Endothelial cell (in vitro differentiated cells): ENCODE measurements at places on chromosomes 5 and 9.
A peak's percentile ranks its signal among the peaks of the same experiment; 100 is the strongest.

GRCh38 chr9:134444038-134444315, 117.7 kb downstream of the RXRA start:
- no peak for DNase-seq

DNA sequence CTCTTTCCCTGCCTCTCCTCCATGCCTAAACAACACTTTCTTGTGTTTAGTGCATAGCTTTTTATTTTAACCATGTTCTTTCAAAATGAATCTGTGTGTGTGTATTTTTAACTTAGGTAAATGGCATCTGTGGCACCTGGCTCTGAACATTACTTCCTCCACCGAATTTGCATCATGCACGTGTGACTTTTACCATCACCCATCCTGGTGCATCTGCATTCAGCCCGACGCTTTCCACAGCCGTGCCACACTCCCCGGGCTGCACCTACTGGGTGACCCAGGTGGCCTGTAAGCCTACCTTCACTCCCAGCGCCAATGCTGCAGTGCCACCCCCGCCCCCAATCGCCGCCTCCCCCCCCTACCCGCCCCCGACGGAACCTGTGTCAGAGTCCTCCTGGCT, 12.7 kb upstream of the FCN1 start:
- no peak for DNase-seq

DNA sequence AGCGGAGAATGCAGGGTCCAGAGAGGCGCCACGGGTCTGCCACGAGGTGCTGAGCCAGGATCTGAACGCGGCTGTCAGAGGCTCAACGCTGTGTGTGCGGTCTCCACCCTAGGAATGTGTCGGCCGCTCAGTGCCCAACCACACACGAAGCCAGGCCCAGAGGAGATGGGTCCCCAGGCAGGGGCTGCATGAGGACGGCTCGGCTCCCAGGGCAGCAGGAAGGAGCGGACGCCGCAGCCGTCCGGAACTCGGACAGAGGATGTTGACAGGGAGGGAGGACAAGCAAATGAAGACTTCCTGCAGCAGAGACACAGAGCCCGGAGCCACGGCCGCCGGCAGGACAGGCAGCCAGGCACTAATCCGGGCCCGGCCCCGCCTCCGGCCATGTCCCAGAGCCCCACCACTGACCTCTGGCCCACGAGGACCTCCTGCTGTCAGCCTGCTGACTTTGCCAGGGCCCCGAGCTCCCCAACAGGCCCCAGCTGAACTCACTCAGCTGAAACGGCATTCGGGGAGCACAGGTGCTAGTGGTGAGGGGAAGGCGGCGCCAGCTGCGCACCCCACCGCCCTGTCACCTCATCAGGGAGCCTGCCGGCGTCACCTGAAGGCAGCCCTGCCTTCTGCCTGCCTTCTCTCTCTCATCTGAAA, 12.7 kb downstream of the VAV2 start:
- peak; percentile 60 for DNase-seq

DNA sequence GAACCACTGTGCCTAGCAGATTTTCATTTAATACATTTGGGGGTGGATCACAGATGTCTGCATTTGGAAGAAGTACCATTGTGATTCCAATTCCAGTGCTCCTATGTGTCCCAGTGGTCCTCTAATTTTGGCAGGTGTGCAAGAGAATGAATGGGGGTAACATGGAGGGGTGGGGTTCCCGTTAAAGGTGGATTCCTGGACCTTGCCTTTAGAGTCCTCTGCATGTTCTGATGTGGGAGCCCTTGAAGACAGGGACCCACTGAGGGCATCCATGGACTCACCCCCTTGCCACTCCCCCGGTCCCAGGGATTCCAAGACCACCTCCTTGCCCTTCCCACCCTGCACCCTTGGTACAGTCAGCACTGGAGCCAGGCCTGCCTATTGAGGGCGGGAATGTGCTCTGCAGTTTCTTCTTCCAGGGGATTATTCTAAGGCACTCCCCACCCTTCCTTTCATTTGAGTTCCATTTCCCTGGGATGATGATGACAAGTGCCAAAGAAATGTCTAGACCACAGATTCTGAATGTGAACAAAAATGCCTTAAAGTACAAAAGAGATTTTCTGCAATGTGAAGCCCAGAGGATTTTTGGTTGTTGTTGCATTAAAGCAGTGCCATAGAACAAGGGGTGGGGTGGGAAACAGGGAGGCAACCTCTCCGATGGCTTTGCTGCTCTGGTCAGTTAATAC, 119.4 kb upstream of the PTCH1 start:
- no peak for DNase-seq

DNA sequence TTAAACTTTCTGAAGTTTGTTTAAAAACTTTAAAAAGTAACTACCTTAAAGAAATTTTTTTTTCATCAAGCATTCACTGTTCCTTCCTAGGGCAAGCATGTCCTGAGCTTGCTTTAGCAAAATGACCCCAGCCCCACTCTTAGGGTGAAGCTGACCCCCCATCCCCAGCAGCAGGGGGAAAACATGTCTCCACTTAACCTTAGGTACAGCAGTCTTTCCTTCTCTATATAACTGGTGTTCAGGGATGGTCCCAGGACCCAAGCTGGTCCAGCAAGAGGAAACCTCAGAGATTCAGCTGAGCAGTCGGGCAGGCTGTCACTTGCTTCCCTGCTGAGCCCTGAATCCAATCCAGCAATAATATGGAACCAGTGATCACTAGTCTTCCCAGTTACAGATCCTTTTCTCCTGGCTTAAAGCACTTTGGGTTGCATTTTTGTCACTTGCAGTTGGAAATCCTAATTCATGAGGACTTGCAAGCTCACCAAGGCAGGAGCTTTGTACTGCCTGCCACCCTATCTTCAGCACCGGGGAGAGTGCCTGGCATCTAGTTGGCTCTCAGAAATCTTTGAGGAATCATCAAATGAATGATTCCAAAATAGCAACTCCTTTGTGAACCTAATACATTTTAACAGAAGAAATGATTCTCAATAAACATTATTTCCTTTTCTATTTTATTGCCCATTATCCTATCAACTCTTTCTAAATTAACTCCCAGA, 91.2 kb downstream of the FSTL4 start:
- DNase-seq, result no peak

DNA sequence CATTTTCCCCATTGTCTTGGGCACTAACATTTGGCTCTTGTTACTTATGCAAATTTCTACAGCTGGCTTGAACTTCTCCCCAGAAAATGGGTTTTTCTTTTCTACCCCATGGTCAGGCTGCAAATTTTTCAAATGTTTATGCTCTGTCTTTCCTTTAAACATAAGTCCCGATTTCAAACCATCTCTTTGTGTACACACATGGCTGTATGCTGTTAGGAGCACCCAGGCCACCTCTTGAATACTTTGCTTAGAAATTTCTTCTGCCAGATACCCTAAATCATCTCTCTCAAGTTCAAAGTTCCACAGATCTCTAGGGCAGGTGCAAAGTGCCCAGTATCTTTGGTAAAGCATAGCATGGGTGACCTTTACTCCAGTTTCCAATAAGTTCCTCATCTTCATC, 45.6 kb downstream of the NLN start:
- no peak for DNase-seq

- peak; percentile 54 for DNase-seq
These were observed at the start of gene ENTPD8 for GRCh38 chr9:137441289-137441934. Gene ENTPD8, minus strand, starts transcription at chr9:137441357. Its CDS starts 3,072 bp downstream, at chr9:137438285.

- no peak for DNase-seq
These were observed 277.4 kb downstream of the TLE1 start for GRCh38 chr9:81411961-81412360.

GRCh38 chr5:56289602-56289987, 56.5 kb upstream of the ANKRD55 start:
- no peak for DNase-seq

DNA sequence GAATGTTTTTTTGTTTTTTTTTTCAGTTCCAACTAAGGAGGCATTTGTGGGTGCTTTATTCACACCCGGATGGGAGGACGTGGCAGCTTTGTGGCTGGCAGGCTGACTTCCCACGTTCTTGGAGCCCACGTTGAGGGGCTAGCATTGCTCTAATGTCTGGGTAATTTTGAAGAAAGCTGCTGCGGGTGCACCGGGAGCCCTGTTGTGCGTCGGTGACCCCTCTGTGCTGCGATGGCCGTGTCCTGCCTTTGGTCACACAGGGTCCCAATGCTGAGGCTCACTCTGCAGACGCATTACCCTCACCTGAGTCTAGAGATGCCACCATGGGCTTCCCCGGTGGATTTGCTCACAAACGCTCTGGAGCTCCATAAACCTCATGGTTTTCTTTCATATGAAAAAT, 34.2 kb downstream of the NDUFS6 start:
- no peak for DNase-seq

DNA sequence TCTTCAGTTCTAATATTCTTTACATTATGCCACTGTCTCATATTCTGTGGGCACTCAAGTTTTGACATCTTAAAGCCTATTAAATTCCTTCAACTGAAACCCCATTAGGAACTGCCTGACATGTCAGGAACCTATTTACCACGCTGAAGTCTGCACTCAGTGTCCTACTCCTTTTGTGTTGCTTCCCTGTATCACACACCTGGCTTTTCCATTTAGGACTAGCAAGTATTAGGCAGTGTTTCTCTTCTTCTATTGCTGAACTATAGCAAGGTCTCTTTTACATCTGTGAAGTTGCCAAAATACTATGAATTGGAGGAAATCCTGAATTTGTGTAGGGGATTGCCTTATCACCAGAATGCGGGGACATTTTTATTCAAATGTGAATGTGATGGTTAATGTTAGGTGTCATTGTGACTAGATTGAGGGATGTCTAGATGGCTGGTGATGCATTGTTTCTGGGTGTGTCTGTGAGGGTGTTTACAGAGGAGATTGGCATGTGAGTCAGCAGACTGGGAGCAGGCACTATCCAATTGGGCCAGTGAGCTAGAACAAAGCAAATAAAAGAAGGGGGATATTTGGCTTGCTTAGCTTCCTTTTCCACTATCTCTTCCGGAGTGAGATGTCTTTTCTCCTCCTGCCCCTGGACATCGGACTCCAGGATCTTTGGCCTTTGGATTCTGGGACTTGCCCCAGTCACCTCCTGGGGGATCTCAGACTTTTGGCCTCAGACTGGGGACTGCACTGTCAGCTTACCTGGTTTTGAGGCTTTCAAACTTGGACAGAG, 21.2 kb upstream of the VCAN start:
- no peak for DNase-seq

GRCh38 chr5:151721087-151721646, 34.5 kb upstream of the SPARC start:
- DNase-seq, result no peak

DNA sequence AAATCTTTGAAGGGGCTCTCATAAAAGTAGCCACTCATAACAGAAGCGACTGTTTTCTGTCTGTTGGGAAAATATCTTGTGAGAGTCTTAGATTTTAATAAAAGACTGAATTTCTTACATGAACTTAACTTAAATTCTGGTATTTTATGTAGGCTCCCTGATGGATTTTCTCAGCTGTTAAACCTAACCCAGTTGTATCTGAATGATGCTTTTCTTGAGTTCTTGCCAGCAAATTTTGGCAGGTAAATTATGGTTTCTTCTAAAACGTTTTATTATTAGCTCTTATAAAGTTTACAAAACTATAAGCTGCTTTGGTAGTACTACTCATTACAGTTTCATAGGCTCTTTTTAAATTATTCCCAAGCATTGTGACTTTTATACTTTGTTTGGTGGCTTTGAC, 87.0 kb downstream of the ERBIN start:
- no peak for DNase-seq

- no peak for DNase-seq
These were observed 49.0 kb downstream of the CDO1 start for GRCh38 chr5:115767424-115767823.

- DNase-seq, result no peak
These were observed 132.4 kb downstream of the EFNA5 start for GRCh38 chr5:107538331-107538730.

DNA sequence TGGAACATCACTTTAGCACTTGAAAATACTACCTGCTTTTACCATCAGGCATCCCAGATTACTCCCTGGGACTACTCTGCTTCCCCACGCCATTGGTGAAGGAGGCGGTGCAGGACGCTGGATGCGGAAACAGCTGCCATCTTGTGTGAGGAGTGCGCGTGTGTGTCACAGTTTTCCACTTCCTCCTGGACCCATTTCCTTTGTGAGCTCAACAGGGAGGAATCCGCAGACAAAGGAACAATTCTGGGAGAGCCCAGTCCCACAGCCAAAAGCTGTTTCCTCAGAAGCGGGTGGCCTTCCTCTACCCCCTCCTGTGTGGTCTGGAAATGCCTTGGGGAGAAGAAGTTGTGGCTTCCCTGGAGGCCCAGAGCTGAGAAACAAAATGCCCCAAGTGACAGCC, 16.8 kb downstream of the AFAP1L1 start:
- DNase-seq, result peak; percentile 73

- DNase-seq, result no peak
These were observed 218.7 kb downstream of the IRX2 start for GRCh38 chr5:2532809-2533208.

GRCh38 chr9:137676998-137677397, 58.2 kb downstream of the EHMT1 start:
- DNase-seq, result no peak

- no peak for DNase-seq
These were observed 1110.5 kb upstream of the WWC1 start for GRCh38 chr5:167180906-167181305.

DNA sequence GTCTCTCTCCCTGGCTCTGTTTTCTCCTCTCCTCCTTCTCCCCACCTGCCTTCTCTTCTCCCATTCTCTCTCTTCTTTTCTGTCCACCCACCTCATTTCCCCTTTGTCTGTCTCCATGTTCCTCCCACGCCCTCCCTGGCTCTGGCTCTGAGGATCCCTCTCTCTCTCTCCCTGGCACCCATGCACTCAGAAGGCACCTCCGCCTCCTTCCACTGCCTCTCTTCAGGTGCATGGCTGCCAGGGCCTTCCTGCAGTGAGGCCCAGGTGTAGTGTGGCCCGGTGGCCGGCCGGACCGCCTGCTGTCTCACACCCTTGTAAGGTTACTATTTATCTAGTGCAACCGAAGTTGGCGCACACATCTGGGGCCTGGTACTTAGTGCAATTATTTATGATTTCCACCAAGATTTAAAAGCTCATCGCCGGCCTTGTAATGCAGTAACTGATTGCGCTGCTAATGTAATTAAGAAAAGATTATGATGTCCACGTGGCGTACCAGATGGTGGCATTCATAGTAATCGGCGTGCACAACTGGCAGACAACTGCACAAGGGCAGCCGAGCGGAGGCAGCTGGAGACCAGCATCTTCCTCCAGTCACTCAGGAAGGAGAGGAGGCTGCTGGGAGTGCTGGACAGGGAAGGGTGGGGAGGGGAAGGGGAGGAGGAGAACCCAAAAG, 50.4 kb upstream of the MVB12B start:
- DNase-seq, result no peak

GRCh38 chr9:105396441-105396840, 51.4 kb upstream of the FSD1L start:
- no peak for DNase-seq

GRCh38 chr9:70044490-70045307, 1.1 kb downstream of the MAMDC2 start:
- DNase-seq, result peak; percentile 7

- no peak for DNase-seq
These were observed 32.2 kb downstream of the HRH2 start for GRCh38 chr5:175690025-175690424.
